Thoracic aorta (tissue), 2 donors: ENCODE measurements at places on chromosomes 13 and 19.

DNA sequence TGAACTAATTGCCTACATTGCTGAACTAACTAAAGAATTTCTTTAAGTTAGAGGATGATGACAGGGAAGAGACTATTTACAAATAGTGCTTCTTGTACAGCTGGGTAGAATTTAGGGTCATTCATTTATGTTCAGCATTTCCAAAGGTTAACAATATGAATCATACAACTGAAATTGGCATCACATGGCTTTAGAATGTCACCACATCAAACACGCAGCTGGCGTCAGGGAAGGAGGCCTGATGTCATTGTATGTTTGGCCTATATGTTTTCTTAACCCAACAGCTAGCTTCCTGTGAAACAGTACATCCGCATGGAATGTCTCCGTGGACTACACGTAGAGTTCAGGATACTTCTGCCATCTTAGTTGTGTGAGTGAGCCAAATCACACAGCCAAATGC is 99.0 kb upstream of the TNFSF11 start:
- DNase-seq, result no peak

DNA sequence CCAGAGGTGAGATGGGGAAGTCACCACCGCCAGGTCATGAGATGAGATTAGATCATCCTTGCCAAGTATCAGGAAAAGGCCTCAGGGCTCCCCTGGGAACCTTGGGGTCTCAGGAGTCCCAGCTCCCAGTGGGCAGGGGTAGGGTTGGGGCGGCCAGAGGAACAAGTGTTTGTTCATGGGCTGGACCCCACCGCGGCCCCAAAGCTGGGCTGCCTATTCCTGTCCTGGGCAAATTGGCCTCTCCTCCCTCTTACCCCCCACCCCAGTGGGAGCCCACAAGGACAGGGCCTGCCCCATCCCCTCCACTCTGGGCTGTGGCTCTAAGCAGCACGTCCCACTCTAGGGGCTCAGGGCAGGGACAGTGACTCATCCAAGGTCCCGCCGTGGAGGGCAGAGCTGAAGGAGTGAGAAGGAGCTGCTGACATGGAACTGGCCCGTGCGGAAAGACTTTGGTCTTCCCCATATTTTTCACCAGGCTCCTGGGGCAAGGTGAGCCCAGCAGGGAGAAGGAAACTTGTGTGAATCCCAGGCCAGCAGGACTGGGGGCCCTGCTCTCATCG is 4.0 kb upstream of the HCN2 start:
- no peak for DNase-seq

DNA sequence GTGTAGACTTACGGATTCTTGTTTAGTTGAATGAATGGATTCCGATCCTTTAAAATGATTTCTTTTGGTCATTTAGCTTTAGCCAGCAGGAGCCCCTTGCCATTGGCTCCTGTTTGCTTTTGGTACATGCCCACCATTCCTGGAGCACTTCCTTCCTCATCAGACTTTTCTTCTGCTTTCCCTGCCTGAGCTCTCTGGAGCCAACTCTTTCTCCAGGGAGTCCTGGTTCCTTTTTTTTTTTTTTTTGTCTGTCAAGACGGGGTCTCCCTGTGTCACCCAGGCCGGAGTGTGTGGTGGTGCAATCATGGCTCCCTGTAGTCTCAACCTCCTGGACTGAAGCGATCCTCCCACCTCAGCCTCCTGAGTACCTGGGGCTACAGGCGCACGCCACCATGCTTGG is 37.8 kb downstream of the SMARCA4 start:
- DNase-seq, result no peak

DNA sequence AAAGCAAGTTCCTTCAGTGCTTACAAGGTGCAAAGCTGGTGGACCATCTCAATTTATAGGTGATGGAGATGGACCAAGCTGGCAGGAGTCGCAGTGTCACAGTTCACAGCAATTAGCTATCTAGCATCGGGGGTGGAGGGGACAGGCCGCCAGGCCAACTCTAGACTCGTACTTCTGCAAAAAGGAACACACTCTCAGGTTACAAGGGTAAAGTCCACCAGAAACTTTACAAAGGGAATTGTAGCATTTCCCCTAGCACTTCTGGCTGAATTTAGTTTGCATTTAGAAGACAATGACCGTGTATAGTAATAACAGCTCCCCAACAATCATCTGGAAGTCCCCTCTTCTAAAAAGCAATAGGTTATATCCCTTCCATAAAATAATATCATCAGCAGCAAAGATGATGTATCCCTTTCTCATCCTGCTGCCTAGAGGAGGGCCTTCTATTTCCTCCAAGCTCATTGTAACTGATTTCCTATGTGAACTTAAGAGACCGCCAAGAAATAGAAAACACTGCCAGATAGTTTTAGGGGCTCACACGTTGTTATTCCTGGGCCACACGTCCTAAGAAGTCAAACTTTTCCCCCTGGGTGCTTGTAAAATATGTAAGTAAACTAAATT is 8.5 kb upstream of the DOCK9 start:
- no peak for DNase-seq

DNA sequence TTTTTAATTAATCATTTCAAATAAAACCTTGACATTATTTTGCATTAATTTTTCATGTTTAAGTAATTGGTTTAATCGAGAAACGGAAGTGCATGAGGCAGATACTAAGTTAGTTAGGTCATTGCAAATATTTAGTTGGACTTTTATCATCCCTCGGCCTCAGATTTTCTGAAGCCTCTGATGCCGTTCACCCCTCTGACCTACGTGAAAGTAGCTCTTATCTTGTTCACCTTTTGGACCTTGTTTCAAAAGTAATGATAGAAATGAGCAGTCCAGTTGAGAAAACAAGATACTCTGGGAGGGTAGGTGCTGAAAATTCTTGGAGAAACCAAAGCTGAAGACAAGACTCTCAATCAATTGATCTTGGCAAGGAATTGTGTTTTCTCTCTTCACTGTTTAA is 23.0 kb downstream of the LAIR2 start:
- no peak for DNase-seq

- DNase-seq, result no peak
These were observed 58.0 kb downstream of the MAP4K1 start for GRCh38 chr19:38559428-38560401.

DNA sequence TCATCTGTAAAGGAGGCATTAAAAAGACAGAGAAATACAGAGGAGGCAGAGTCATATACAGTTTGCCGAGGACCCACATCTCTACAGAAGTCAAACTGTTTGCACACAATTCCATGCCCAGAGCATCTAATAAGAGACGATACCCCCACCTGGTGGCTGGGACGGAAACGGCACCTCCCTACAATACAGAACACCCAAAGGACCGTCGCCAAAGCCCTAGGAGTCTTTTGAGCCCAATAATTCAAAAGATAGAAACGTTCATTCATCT is 703 bp upstream of the PLEKHG2 start:
- DNase-seq, result peak; percentile 90

DNA sequence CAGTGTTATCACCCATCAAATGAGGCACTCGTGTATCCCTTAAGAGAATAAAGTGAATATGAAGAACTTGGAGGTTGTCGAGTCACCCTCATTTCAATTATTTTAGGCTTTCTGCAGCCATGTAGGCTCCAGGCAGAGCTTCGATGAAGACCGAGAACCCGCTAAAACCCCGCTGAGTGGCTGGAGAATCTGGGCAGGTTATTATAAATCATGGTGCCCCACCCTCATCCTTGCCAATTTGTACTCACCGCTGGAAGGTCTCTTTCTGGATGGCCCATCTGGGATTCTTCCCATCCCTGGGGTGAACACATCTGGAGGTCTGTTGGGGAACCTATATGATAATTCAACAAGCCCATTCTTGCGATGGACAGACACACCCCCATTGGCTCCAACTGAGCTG is 190.8 kb downstream of the ZNF536 start:
- no peak for DNase-seq

GRCh38 chr19:867301-867793 is 7.9 kb downstream of the CFD start:
- no peak for DNase-seq

DNA sequence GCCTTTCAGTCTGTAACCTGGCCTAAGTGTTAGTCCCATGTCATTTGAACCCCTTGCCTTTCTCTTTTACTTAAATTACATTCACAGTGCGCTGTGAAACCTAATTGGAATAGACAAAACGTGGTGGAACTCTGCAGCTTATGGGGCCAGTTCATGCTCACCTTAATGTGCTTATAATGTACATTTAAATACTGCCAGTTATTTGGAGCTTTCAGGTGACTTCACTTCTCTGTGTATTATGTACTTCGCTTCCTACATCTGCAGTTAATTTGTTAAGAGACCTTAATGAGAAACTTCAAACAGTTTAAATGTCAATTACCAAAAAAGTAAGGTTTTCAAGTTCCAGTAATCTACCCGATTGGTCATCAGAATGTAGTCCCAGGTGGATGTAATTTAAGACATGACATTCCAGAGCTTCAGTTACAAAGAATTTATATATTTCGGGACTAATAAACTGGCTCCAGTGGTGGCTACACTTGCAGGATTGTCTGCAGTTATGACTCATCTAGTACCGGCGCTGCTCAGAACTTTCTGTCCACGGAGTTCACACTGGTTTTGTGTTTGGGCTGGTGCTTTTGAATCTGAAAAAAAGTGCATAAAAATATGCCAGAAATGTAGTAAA is 125.3 kb downstream of the TM9SF2 start:
- no peak for DNase-seq

DNA sequence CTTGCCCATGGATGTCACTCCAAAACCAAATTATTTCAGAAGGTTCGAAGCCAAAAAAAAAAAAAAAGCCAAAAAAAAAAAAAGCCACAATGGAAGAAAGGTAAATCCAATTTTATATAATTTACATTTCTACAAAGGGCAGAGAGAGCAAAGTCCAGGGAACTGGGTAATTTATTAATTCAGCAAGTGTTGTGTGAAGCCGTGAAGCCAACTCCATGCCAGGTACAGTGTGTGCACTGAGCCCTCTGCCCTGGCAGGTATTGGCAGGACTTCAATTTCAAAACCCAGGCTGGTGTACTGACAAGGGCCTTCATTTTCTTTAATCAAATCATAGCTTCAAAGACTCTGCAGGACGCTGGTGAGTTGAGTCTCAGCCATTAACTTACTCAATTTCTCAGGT is 5.5 kb upstream of the RFPL4A start:
- no peak for DNase-seq

- DNase-seq, result no peak
These were observed 121.9 kb upstream of the SPACA7 start for GRCh38 chr13:112254061-112254818.

DNA sequence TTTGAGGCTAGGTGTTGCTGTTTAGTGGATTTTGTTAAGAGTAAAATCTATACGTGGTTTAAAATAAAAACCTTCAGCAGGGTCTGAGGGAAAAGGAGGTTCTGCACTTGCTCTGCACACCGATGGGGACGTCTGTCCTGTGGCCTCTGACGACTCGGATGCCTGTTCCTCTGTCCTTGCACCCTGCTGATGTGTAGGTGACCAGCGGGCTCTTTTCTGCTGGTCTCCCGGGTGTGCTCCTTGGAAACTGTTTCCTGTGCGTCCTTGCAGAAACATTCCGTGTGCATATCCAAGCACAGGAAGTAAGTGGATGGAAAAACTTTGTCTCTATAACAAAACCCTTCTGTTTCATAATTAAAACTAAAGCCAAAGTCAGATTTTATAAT is 3.8 kb downstream of the ATP4B start:
- DNase-seq, result no peak

DNA sequence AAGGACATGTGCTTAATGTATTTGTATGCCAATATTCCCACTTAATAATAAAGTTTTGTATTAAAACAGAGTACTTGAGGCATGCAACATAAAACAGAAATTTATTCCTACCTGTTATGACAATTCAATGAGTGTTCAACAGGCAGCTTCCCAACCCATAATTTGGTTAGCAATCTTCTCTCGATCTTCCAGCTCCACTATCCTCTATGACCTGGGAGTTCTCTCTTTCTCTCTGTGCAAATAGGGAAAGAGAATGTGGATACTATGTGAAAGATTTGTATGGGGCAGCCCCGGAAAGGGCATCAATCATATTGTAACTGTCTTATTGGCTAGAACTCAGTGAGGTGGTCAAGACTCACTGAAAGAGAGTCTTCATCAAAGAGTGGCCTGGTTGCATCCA is 644.9 kb upstream of the PCDH20 start:
- DNase-seq, result no peak

DNA sequence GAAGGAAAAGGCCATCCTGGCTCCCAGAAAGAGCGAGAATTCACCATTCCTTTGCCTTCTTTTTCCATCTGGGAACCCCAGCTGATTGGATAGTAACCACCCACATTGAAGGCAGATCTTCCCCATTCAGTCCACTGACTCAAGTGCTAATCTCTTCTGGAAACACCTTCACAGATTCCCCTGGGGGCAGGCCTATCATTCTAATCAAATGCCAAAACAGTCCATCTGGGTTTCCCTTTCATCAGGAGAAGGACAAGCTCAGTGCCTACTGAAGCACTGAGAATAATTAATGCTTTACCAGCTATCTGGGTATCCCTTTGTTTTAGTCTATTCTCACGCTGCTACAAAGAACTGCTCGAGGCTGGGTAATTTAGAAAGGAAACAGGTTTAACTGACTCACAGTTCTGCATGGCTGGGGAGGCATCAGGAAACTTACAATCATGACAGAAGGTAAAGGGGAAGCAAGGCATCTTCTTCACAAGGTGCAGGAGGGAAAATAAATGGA is 293.2 kb downstream of the ENOX1 start:
- DNase-seq, result no peak

- no peak for DNase-seq
These were observed 550.9 kb downstream of the GPC6 start for GRCh38 chr13:93777504-93777903.

DNA sequence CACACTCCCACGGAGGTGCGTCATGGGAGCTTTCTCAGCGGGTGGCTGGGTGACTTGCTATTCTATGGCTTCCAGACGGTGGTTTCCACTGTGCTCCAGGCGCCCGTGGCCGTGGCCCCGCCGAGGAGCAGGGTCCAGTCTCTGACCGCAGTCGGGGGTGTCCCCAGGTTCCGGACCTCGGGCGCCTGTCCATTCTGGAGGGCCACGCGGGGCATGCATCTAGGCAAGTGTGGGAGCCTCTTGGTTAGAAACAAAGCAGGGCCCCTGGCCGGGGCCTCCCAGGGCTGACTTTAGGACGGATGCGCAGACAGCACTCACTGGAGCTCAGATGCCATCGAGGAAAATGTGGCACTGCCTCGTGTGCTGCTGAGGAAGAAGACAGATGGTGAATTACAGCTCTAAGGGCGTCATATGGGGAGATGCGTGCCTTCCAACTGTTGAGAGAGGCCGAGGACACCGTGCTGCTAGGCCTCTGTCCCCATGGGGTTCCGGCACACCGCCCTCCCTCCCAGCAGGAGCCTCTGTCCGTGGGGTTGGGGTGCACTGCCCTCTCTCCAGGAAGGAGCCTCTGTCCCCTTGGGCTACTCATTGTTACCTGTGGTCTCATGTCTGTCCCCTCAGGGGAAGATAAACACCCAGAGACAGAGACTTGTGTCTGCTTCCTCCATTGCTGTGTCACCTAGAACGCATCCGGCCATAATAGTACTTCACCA is 38.1 kb downstream of the TMEM255B start:
- DNase-seq, result no peak

GRCh38 chr13:77831866-77832265 is 86.8 kb downstream of the EDNRB start:
- DNase-seq, result no peak

GRCh38 chr19:2083174-2083854 is 12.8 kb downstream of the MOB3A start:
- DNase-seq, result no peak

GRCh38 chr19:12244370-12244769 is 50.3 kb downstream of the ZNF44 start:
- no peak for DNase-seq

GRCh38 chr19:14517840-14518505 is at the start of gene DNAJB1:
TSS of gene DNAJB1 (minus strand) at chr19:14518397. CDS start at chr19:14518349, 48 bp downstream.
- no peak for DNase-seq
